Renal pelvis (tissue), 12 donors: ENCODE measurements at places on chromosomes 1 and 21.

DNA sequence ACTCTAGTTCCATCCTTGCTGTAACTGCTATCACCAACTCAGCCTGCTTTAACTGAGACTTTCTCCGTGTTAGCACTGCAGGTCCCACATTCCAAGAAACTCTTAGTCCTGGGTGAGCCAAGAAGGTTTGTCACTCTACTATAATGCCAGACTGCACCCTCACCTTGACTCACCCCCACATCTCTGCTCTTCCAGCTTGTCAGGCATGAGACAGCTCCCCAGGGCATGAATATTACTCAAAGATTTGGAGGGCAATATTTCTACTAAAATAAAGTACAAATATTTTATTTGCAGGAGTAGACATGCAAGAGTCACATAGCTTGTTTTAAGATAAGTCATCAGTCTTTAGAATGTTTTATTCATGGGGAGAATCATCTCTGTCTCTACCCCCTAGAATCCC is 110.2 kb downstream of the MATN1 start:
- no peak for DNase-seq

- no peak for DNase-seq
These were observed 79.1 kb upstream of the OLIG2 start for GRCh38 chr21:32946654-32947053.

- no peak for DNase-seq
These were observed 32.4 kb downstream of the SLC30A1 start for GRCh38 chr1:211546543-211546942.

GRCh38 chr1:234989019-234989418 is 139.6 kb downstream of the TOMM20 start:
- no peak for DNase-seq

GRCh38 chr1:226778657-226779058 is 39.6 kb upstream of the ITPKB start:
- DNase-seq = peak; percentile 23

DNA sequence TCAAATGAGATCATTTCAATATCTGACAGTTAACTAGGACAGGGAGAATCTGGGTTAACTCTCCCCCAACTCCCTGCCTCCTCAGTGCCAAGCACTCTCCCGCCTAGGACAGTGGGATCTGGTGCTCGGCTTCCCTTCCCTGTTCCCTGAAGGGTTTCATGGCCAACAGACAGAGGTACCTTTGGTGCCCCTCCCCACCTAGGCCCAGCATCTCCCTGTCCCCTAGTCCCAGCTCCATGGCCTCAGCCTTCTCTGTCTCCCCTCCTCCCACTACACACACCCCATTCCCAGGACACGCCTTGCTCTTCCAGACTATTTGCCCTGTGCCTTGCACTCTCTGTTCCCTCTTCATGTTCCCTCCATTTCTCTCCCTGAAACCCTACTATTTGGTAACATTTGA is 77.1 kb downstream of the CD247 start:
- DNase-seq = no peak

GRCh38 chr1:40794974-40795715 is 11.6 kb downstream of the KCNQ4 start:
- no peak for DNase-seq

DNA sequence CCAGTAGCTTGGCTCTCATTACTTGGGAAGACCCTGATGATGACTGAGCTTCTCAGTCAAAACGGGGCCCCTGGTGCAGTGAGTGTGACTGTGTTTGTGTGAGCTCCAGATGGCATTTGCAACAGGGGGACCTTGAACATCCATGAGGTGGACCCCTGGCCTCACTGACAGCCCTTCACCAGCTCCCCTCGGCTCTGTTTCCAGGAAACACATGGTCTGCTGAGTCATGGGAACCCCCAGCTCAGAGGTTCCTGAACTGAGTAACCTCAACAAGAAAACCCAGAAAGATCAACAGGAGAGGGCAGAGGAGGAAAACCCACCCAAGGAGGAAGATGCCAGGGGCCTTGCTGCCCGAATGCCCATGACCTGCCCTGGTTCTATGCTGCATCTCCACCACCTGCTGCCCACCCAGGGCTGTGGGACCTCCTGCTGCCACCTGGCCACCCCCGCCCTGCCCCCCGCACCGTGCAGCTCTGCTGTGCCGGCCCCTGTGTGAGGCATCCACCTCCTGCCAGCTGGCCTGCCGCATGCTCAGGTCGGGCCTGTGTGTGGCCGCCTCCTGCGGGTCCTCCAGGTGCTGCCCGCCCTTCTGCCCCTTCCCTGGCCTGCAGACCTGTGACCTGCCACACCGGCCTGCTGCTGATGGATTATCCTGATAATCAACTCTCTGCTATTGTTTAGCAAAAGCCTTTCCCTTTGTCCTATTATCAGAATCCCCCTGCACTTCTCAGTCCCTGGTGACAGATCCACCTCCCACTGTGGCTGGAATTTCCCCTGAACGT is 4.2 kb upstream of the KRTAP12-1 start:
- DNase-seq = no peak

DNA sequence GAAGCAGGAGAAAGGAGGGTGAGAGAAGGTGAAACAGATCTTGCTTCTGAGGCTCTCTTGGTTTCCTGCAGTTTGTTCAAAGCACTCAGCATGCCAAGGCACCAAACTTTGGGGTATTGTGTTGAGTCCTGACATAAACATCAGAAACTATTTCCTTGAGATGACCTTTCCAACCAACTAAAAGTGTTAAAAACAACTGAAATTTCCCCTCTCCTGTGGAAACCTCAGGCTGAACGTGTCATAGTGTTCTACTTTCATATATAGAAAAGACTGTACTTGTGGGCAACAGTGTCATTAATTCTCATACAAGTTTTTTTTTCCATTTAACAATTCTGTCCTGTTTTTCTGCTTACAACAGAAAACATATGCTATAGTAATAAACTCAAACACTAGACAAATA is 6.3 kb upstream of the LYST start:
- no peak for DNase-seq

GRCh38 chr1:93262645-93263044 is 82.1 kb downstream of the CCDC18 start:
- no peak for DNase-seq

GRCh38 chr1:16167331-16168143 is 11.7 kb upstream of the EPHA2 start:
- DNase-seq = peak; percentile 84

- DNase-seq = no peak
These were observed 165.8 kb upstream of the EDN2 start for GRCh38 chr1:41650028-41650880.

DNA sequence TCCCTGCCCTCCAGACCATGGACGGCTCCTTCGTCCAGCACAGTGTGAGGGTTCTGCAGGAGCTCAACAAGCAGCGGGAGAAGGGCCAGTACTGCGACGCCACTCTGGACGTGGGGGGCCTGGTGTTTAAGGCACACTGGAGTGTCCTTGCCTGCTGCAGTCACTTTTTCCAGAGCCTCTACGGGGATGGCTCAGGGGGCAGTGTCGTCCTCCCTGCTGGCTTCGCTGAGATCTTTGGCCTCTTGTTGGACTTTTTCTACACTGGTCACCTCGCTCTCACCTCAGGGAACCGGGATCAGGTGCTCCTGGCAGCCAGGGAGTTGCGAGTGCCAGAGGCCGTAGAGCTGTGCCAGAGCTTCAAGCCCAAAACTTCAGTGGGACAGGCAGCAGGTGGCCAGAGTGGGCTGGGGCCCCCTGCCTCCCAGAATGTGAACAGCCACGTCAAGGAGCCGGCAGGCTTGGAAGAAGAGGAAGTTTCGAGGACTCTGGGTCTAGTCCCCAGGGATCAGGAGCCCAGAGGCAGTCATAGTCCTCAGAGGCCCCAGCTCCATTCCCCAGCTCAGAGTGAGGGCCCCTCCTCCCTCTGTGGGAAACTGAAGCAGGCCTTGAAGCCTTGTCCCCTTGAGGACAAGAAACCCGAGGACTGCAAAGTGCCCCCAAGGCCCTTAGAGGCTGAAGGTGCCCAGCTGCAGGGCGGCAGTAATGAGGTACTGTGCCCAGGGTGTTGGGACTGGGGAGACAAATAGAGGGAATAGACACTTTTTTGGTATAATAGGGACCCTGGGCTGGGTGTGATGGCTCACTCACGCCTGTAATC is 1.0 kb downstream of the ZBTB48 start:
- no peak for DNase-seq

DNA sequence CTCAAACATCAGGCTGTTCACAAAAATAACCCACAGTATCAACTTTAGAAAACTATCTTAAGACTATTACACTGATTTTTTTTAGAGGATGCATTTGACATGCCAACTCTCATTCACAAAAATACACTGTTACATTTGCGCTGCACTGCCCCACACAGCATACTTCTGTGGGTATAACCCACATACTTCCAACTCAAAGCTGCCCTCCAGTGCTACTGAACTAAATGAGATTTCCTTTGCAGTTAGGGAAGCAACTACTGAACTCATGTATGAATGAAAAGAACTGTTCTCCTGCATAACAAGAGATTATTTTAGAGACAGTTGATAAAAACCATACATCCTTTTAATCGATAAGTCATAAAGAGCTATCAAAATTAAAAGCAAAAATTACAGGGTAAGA is 25.8 kb upstream of the GADD45A start:
- DNase-seq = no peak

GRCh38 chr1:148385371-148386030 is 97.6 kb downstream of the PPIAL4G start:
- no peak for DNase-seq

DNA sequence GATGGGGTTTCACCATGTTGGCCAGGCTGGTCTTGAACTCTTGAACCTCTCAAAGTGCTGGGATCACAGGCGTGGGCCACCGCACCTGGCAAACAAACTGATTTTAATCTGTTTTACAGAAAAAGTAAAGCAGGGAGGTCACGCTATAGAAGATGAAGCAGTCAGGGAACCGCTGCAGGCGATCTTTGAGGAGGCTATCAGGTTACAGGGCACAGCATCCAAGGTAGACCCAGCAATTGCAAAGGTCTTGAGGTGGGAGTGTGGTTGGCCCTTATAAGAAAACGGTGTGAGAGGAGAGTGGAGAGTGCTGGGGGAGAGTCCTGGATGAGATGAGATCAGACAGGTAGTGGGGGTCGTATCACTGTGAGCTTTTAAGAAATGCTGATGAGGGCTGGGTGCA is 2.6 kb upstream of the TMCO4 start:
- no peak for DNase-seq

DNA sequence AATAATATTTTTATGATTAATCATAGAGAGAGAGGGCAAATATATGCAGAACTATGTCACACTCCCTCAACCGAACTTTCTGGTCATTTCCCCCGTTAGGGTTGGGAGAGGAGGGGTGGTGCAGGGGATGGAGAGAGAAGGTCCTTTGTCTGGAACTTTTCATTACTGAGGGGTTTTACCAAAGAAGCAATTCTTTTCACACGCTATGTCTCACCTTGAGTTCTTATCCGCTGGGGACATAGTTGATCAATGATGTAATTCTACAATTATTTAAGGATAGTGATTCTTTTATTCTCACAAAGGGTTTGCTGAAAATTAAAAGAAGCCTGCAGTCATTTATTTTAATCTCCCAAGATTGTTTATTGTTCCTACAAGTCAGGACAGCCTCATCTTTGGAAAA is 98.3 kb upstream of the RUNX1 start:
- no peak for DNase-seq

GRCh38 chr1:113657126-113657525 is 102.2 kb downstream of the PHTF1 start:
- DNase-seq = no peak

GRCh38 chr1:88697503-88697902 is 13.4 kb downstream of the PKN2 start:
- DNase-seq = no peak

GRCh38 chr1:32972814-32973428 is 8.3 kb upstream of the RNF19B start:
- DNase-seq = peak; percentile 79

DNA sequence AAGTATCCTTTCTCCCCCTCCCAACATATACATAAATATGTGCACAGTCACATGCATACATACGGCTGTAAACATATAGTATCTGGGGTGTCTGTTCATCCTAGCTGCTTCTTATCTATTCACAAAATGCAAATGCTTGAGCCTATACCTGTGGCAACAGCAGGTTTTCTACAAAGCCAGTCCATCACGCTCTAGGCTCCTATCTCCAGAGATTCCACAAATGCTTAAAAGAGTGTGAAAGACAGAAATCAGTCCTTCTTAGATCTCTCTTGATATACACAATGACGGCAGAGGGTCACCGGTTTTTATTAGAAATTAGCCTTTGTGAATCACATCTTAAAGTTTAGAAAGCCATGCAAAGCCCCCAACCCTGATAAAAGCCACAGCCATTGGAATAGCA is 139.4 kb downstream of the TPR start:
- DNase-seq = no peak

- no peak for DNase-seq
These were observed 7.5 kb downstream of the MRAP start for GRCh38 chr21:32306021-32306780.

- no peak for DNase-seq
These were observed 32.4 kb downstream of the EIF2D start for GRCh38 chr1:206579747-206580437.

DNA sequence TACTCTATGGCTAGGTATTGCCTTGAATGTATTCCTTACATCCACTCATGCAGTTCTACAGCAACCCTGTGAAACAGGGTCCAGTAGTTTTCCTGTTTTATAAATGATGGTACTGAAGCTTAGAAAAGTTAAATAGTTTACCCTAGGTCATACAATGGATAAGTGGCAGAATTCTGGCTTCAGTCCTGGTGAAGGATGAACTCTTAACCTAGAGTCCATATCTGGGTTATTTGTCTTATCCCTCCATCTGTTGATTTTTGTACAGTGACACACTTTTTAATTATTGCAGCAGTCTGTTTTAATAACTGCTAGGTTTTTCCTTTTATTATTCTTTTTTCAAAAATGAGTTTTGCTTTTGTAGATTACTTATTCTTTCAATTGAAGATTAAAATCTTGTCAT is 263.9 kb downstream of the DNM3 start:
- no peak for DNase-seq

- no peak for DNase-seq
These were observed 134.4 kb upstream of the PRDX6 start for GRCh38 chr1:173342736-173343135.
